Neural progenitor cell (in vitro differentiated cells): ENCODE measurements at places on chromosomes 16 and 17. TPM values are rescaled to one million over a fixed set of nuclear protein-coding genes. Genes with fewer than 3 reads are reported as not detected.

DNA sequence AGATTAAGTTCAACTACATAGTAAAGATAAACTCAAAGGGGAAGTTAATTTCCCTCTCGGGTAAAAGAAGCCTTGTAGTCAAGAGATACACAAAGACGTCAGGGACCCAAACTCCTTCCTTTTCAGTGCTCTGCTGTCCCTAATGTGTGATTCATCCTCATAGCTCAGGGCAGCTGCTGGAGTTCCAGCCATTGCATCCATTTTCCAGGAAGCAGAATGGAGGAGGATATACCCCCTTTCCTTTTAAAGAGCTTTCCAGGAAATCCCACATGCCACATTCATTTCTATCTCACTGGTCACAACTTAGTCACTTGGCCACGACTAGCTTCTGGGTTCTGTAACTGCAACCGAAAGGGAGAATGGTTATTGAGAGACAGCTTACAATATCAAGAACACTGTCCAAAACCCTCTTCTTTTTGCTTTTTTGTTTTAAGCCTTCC lies 95.3 kb downstream of the SOCS1 start:
- H3K27ac ChIP-seq = no peak overlapping the region
- no peak for DNase-seq
- no peak overlapping the region for H3K4me3 ChIP-seq
- no peaks in the 10 kb centered on the region for H3K27me3 ChIP-seq

- H3K27me3 ChIP-seq = no peaks in the 10 kb centered on the region
- peak overlapping the region; percentile 30 for H3K4me3 ChIP-seq
- no peaks in the 10 kb centered on the region for H3K36me3 ChIP-seq
- H3K27ac ChIP-seq = no peak overlapping the region
- H3K4me1 ChIP-seq = peaks cover 44% of the 10 kb centered on the region
- no peak for DNase-seq
Measured at GRCh38 chr16:57640185-57640584, 11.8 kb downstream of the ADGRG1 start.

ADAD2 gene
- not detected in 2 replicates for total RNA-seq

DNA sequence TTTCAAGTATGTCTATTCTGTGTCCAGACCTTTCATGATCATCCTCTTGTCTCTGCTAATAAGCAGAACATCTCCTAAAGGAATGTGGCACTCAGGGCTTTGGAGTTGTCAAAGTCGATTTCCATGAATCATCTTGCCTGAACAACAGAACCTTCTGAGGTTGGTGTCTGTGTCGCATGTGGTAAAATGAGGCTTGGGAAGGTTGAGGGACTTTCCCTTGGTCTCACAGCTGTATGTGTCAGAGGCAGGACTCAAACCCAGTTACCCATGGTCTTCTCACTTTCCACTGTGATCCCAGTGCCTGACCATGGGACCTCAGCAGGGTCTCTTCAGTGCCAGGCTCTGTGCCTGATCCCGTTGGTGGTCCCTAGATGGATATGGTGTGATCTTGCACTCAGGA lies 4.2 kb upstream of the GPRC5B start:
- H3K27me3 ChIP-seq = peaks cover 14% of the 10 kb centered on the region
- no peak overlapping the region for H3K4me3 ChIP-seq
- H3K4me1 ChIP-seq = no peaks in the 10 kb centered on the region
- H3K27ac ChIP-seq = no peak overlapping the region
- DNase-seq = no peak
- H3K36me3 ChIP-seq = no peaks in the 10 kb centered on the region

DNA sequence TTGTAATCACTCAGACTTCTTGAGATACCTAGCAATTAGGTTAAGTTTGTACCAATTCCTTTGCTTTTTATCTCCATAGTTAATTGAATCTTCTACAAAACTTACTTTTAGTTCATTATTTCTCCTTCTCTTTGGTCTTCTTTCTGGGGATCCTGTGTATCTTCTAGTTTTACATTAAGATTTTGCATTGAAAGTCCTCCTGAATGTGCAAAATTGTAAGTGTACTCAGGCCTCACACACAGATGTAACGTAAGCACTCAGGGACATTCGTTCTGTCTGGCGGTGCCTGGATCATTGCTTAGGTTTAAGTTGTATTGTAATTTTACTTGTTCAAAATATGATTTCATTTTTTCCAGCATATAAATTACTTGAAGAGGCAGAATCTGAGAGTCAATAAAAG lies 222.6 kb upstream of the CPHXL start:
- H3K36me3 ChIP-seq = no peaks in the 10 kb centered on the region
- H3K27me3 ChIP-seq = peaks cover 35% of the 10 kb centered on the region
- no peak for DNase-seq
- no peak overlapping the region for H3K27ac ChIP-seq
- H3K4me3 ChIP-seq = no peak overlapping the region

DNA sequence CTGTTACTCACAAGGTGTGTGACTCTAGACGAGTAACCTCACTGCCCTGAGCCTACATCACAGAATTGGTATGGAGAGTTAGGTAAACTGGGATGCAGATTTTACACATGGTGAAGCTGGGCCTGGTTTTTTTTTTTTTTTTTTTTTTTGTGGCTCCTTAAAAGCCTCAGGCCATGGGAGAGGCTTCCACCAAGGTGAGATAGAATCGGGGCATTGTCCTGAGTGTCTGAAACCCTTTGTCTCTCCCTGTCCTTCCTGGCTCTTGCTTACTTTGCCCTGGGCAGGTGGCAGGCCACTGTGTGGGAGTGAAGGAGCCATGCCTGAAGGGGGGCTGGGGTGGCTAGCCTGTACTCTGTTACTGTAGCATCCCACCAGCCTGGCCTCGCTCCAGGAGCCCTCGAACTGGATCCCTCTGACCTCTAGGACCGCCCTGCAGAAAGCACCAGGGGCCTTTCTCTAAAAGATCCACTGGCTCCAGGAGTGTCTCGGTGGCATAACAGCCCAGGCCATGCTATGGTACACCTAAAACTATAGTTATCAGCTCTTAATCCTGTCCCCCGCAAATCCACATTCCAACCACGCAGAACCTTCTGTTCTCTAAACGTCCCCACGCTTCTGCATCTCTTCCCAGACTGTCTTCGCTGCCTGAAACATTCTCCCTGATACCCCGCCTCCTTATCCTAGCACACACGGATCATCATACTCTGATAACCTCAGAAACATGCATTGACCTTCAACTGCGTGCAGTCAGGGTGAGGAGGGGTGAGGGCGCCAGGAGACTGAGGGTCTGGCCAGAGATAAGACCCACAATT lies 1.7 kb upstream of the SLC13A2 start:
- H3K27ac ChIP-seq = no peak overlapping the region
- no peaks in the 10 kb centered on the region for H3K36me3 ChIP-seq
- no peak for DNase-seq
- peaks cover 12% of the 10 kb centered on the region for H3K27me3 ChIP-seq
- no peaks in the 10 kb centered on the region for H3K4me1 ChIP-seq
- no peak overlapping the region for H3K4me3 ChIP-seq

GRCh38 chr16:80122115-80122514 lies 418.7 kb upstream of the DYNLRB2 start:
- no peak overlapping the region for H3K4me3 ChIP-seq
- peaks cover 6% of the 10 kb centered on the region for H3K4me1 ChIP-seq
- no peak for DNase-seq
- H3K36me3 ChIP-seq = no peaks in the 10 kb centered on the region

GRCh38 chr16:4049031-4049430 lies 67.2 kb downstream of the ADCY9 start:
- H3K27me3 ChIP-seq = no peaks in the 10 kb centered on the region
- no peak overlapping the region for H3K27ac ChIP-seq
- H3K4me1 ChIP-seq = peaks cover 6% of the 10 kb centered on the region
- H3K36me3 ChIP-seq = no peaks in the 10 kb centered on the region

NUP85 gene
- 58.2 and 88.6 TPM in 2 replicates for total RNA-seq

KSR1 gene
- total RNA-seq = 16.4 and 19.2 TPM in 2 replicates

CES4A gene
- total RNA-seq = 0.22 and 1.8 TPM in 2 replicates

GRCh38 chr16:55151561-55152305 lies 172.3 kb upstream of the IRX6 start:
- H3K27me3 ChIP-seq = no peaks in the 10 kb centered on the region
- no peak overlapping the region for H3K4me3 ChIP-seq
- DNase-seq = no peak
- no peaks in the 10 kb centered on the region for H3K36me3 ChIP-seq
- no peak overlapping the region for H3K27ac ChIP-seq
